ENCODE measurements at places on chromosomes 4 and X. TPM values are rescaled to one million over a fixed set of nuclear protein-coding genes. Genes with fewer than 3 reads are reported as not detected.

Gene HUWE1
- 72.9 TPM for total RNA-seq

Gene ENPP6
- total RNA-seq = not detected

Gene LPAR4
- not detected for total RNA-seq

Gene RHOXF1
- not detected for total RNA-seq

Gene RGS12
- 13.6 TPM for total RNA-seq

Gene PDLIM3
- 12.5 TPM for total RNA-seq

Gene ARHGAP6
- total RNA-seq = 0.14 TPM

Gene MAGEB1
- total RNA-seq = not detected

Gene NBDY
- total RNA-seq = 11.7 TPM

Gene ARHGAP36
- total RNA-seq = 0.46 TPM

Gene MUC7
- not detected for total RNA-seq

Gene CACNA1F
- total RNA-seq = not detected

Gene TECRL
- total RNA-seq = not detected

Gene ITM2A
- not detected for total RNA-seq

Gene DGAT2L6
- not detected for total RNA-seq

Gene STPG2
- not detected for total RNA-seq

Gene SPANXN2
- not detected for total RNA-seq

Gene AMTN
- total RNA-seq = 142 TPM

Gene SHISA3
- total RNA-seq = not detected

Gene NAA11
- total RNA-seq = 7.1 TPM

Gene PDHA2
- not detected for total RNA-seq

Gene MAGED4B
- total RNA-seq = 13.2 TPM

Gene TCEAL2
- total RNA-seq = 3.8 TPM

Gene IL2
- total RNA-seq = not detected

Gene CT45A1
- total RNA-seq = not detected

Gene GRK4
- 3.3 TPM for total RNA-seq

Gene NAP1L3
- 13.4 TPM for total RNA-seq

Gene PRRG3
- total RNA-seq = not detected

Gene MAGEA2B
- 3.2 TPM for total RNA-seq

Gene SERPINA7
- total RNA-seq = not detected

Gene CDX4
- total RNA-seq = not detected
